ENCODE measurements at places on chromosomes 3 and 15.
A peak's percentile ranks its signal among the peaks of the same experiment; 100 is the strongest.

- no peak for DNase-seq
These were observed 310.9 kb upstream of the SLITRK3 start for GRCh38 chr3:165507060-165507459.

DNA sequence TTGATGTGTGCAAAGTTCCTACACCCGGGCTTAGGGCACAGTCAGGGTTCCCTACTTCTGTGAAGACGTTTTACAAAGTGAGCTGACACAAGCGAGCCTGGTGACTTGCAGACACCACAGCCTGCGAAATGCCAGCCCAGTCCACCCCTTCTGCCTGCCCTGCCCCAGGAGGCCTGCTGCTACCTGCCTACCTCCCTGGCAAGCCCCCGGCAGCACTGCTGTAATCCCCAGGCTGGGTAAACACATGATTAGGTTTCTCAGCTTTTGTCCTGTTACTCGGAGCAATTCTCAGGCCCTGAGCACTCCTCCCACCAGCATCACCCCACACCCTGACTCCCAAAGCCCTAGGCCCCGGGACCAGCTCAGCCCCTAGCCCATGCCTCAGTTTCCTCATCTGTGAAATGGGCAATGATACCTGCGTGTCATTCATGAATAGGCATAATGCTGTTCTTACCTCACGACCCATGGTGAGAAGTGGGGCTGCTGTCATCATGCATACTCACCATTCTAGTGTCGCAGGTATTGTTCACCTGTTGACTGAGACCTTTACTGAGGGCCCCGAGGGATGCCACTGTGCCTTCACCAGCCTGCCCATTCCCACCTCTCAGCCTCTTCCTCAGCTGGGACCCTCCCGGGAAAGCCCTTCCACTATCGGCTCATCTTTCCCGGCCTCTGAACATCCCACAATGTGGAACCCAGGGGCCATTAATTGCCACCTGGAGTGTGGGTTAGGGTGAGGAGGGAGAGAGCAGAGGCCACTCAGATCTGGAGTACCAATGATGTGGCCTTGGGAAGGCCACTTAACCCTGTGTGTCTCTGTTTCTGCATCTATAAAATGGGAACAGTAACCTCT, 31.5 kb upstream of the SLC6A6 start:
- DNase-seq, result no peak

DNA sequence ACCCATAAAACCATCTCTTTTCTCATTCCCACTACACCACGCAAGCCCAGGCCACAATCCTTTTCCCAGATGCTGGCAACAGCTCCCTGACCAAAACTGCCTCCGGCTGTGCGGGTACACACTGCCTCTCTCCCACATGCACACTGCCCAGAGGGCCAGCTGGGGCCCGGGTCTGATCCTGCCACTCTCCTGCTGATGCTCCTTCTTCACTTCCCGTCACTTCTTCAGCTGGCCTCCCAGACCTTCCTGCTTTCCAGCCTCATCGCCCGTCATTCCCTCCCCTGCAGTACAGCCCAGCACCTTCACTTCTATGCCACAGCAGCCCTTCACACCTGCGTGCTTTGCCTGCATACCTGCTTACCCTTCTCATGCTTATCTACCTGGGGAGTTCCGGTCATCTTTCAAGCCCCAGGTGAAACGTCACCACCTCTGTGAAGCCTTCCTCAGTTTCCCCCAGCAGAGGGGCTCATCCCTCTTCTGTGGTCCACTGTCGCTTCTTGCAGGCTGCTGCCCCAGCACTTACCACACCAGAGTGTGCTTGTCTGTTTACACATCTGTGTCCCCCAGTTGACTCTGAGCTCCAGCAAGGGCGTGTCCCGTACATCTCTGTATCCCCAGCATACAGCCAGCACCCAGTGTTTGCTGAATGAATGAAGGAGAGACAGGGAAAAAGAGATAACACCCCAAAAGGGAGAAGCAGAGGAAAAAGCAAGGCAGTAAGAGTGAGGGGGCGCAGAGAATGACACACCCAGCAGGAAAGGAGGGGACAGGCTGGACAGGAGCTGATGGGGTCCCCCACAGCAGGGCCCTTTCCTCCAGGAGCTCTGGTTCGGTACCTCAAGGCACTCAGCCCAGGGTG, 22.2 kb downstream of the GRAMD2A start:
- no peak for DNase-seq

DNA sequence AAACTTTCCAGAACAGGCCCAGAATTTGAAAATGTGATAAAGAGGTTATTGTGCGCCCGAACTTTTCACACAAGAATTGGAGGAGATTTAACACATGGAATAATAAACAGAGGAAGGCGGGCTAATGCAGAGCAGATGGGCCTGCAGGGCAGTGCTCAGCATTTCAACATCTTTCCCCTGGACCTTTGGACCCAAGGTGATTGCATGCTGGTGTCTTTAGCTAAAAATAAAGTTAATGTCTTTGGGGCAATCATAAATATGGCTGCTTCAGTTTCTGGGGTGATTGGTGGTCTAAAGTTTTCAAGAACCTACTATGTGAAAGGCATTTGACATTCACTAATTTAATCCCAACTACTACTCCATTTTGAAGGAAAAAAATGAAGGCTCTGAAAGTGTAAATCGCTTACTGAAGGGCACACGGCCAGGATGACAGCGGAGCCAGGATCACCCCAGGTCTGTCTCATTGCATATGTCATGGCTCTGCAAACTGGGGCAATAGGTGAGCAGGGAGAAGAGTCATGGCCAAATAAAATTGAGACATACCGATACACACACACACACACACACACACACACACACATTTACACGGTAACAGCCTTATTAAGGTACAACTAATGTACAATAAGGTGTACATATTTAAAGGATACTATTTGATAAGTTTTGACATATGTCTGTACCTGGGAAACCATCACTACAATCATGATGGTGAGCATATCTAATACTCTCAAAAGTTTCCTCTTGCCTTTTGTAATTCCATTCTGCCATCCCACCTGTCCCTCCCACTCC, 243.1 kb upstream of the LRRFIP2 start:
- DNase-seq, result no peak

DNA sequence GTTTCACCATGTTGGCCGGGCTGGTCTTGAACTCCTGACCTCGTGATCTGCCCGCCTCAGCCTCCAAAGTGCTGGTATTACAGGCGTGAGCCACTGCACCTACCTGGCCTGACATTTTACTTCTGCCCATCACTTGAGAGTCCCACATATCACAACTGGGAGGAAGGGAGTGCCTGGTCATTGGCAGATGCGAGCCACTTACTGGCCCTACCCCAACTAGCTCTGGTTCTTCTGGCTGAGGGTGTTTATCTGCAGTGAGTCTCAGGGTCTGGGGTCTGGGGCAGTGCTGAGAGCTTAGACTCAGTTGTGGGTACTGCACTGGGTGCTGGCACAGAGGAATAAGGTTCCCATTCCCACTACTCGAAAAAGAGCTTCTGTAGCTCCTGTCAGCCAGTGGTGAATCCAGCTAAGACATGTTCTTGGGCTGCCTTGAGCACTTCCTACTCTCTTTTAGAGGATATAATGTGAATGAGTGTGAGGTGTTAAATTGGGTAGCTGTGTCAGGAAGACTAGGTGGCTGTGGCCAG, 30.2 kb downstream of the DAG1 start:
- DNase-seq, result no peak

DNA sequence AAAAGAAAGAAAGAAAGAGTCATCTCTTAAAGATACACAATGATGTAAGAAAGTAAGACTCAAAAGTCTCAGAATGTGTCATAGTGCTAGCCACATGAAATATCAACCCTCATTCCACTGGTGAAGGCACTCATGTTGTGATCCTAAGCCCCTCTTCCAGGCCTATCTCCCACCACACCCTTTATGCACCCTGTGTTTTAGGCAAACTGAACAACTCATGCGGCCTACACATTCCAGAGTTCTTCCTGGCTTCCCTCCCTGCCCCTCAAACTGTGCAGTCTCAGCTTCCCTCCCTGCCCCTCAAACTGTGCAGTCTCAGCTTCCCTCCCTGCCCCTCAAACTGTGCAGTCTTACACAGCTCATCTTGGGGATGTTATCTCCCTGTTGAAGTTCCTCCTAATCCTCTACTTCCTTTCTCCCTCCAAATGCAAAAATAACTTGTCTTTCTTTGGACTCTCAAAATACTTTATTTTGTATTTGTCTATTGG, 69.0 kb upstream of the FNDC3B start:
- DNase-seq, result no peak

GRCh38 chr3:43691120-43691995, 620 bp downstream of the ABHD5 start:
- DNase-seq, result no peak

- peak; percentile 51 for DNase-seq
These were observed 725.5 kb upstream of the ARRDC4 start for GRCh38 chr15:97234851-97235610.

- DNase-seq, result no peak
These were observed 43.2 kb downstream of the HRH1 start for GRCh38 chr3:11197484-11197883.

DNA sequence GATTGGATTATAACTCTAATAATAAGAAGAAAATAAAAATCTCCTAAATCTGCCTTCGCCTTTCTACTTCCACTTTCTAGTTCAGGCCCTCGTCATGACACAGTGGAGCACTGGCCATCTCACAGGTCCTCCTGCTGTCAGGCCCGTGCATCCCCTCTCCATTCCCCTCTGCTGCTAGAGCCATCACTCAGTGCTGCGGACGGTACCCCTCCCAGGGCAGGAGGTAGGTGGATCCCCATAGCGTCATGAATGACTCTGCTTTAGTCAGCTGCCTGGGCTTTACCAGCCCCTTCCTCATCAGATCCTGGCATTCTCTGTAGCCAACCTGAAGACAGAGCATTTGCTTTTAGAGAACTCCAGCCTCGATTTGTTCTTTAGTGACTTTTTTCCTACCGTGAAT, 12.0 kb upstream of the PPP1R2 start:
- DNase-seq, result no peak

DNA sequence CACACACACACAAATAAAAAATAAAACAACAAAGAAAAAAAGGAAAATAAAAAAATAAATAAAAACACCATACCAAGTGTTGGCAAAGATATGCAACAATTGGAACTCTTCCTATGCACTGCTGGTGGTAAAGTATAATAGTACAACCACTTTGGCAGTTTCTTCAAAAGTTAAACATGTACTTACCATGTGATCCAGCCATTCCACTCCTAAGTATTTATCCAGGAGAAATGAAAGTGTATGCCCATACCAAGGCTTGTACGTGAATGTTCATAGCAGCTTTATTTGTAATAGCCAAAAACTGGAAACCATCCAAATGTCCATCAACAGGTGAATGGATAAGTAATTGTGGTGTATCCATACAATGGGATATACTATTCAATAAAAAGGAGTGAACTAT, 17.0 kb downstream of the WDR93 start:
- no peak for DNase-seq

DNA sequence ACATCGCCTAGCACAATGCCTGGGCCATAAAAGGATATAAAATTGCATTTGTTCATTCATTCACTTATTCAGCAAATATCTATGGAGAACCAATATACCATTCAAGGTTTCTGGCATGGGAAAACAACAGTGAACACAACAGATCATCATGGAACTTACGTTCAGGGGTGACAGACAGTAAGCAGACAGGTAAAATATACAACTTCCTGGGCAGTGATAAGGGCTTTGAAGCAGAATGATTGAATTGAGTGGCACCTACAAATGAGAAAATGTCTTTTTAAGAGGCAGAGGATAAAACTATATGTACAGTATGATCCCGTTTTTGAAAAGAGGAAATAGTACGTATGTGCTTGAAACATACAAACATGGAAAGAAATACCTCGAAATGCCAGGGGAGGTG, 39.2 kb downstream of the CMTM7 start:
- DNase-seq, result no peak

DNA sequence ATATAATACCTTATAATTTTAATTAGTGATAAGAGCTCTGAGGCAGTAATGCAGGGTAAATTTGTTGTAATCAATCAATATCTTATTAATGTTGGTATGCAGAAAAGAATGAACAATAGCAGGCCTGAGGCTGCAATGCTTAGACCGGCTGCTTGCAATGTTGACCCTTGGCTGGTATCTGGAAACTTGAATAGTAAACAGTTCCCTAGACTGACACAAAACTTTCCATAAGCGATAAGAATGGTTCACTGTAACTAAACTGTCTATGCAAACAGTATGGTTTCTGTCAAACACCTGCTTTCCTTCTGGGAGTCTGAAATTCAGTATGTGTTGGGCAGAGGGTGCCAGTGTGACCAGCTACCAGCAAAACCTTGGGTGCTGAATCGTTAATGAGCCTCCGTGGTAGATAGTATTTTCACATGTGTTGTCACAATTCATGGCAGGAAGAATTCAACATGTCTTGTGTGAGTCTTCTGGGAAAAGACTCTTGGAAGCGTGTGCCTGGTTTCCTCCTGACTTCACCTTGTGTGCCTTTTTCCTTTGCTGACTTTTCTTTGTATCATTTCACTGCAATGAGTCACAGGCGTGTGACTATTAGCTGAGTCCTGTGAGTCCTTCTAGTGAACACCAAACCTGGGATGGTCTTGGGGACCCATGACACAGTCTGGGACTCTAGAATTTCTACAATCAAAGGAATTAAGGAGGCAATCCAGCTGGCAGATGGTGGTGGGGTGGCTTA, 30.7 kb upstream of the CLRN1 start:
- peak; percentile 12 for DNase-seq

DNA sequence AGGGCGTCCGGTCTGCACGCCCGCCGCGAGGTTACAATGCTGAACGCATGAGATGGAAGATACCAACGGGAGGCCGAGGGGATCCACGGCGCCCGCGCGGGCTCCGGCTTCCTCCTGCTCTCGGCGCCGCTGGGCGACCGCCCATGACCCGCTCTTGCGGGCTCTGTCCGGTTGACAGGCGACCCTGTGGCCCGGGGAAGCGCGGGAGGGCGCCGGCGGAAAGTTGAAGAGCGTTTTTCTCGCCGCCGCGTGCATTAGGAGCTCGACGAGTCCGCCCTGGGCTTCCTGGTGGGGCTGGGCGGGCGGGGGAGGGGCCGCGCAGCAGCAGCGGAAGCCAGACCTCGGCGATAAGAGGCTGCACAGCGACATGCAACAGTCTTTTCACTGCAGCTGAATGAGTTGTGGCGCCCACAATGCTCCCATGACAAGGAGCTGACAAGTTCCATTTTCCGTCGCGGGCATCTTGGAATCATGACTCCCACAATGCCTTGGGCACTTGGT, at the start of gene MBNL1:
TSS of gene MBNL1 (plus strand) at position 375 of the 501 bp plus-strand sequence. CDS start 31,265 bp downstream, outside the sequence.
- peak; percentile 87 for DNase-seq

GRCh38 chr3:128416578-128417211, 50.0 kb downstream of the DNAJB8 start:
- peak; percentile 60 for DNase-seq

- DNase-seq, result no peak
These were observed 37.8 kb upstream of the LSAMP start for GRCh38 chr3:116483135-116483534.

DNA sequence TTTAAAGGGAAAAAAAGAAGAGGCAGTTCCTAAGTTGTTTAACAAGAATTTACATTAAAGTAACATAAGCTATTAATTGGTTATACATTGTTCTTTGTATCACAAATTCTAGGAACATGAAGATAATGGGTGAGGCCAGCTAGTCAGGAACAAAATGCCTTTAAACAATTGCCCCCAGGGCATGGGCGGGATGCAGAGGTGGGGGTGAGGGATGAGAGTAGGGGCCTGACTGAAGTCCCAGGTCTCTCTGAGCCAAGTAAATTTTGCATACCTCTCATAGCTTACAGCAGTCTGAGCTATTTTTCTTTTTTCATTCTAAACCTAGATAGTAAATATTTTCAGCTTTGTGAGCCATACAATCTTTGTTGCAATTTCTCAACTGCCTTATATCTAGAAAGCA, 77.8 kb upstream of the RNU6-1 start:
- DNase-seq, result no peak

- DNase-seq, result no peak
These were observed 30.8 kb downstream of the LIPC start for GRCh38 chr15:58462547-58462946.

Measured in Caki2 (cell line).